ENCODE measurements at places on chromosomes 16 and 17. TPM values are rescaled to one million over a fixed set of nuclear protein-coding genes. Genes with fewer than 3 reads are reported as not detected.

GRCh38 chr17:79930877-79931816 is 91.9 kb upstream of the CBX4 start:
- H3K27ac ChIP-seq = no peak overlapping the region
- H3K27me3 ChIP-seq = peaks cover 18% of the 10 kb centered on the region
- DNase-seq = no peak
- H3K36me3 ChIP-seq = no peaks in the 10 kb centered on the region

The CMIP gene
- polyA plus RNA-seq = 1.7 TPM

- no peaks in the 10 kb centered on the region for H3K27me3 ChIP-seq
- DNase-seq = no peak
- H3K27ac ChIP-seq = no peak overlapping the region
- H3K36me3 ChIP-seq = no peaks in the 10 kb centered on the region
These were observed 480.4 kb downstream of the CDH8 start for GRCh38 chr16:61555718-61556441.

GRCh38 chr17:70137451-70138230 is 31.7 kb upstream of the KCNJ2 start:
- no peak overlapping the region for H3K27ac ChIP-seq
- H3K4me3 ChIP-seq = peak overlapping the region; percentile 60
- H3K27me3 ChIP-seq = peaks cover 2% of the 10 kb centered on the region
- H3K4me1 ChIP-seq = peaks cover 3% of the 10 kb centered on the region

DNA sequence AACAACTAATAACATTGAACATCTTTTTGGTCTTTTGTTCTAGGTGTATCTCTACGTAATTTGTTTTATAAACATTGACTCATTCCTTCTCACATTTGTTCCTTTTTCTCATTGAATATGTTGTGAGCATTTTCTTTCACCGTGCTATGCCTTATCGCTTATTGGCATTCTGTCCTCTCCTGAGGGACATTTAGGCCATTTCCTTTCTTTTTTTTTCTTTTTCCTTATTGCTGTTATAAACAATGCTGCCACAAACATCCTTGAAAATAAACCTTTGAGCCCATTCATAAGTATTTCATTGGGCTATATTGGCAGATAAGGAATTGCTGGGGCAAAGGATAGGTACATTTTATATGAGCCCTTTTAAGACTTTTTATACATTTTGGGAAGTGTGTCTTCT is 32.4 kb downstream of the WSCD1 start:
- no peaks in the 10 kb centered on the region for H3K4me1 ChIP-seq
- no peak for DNase-seq
- H3K27me3 ChIP-seq = peaks cover 3% of the 10 kb centered on the region

- no peak overlapping the region for H3K4me3 ChIP-seq
- H3K4me1 ChIP-seq = peaks cover 2% of the 10 kb centered on the region
- H3K27ac ChIP-seq = no peak overlapping the region
These were observed 47.5 kb downstream of the SF3B3 start for GRCh38 chr16:70570967-70571570.

DNA sequence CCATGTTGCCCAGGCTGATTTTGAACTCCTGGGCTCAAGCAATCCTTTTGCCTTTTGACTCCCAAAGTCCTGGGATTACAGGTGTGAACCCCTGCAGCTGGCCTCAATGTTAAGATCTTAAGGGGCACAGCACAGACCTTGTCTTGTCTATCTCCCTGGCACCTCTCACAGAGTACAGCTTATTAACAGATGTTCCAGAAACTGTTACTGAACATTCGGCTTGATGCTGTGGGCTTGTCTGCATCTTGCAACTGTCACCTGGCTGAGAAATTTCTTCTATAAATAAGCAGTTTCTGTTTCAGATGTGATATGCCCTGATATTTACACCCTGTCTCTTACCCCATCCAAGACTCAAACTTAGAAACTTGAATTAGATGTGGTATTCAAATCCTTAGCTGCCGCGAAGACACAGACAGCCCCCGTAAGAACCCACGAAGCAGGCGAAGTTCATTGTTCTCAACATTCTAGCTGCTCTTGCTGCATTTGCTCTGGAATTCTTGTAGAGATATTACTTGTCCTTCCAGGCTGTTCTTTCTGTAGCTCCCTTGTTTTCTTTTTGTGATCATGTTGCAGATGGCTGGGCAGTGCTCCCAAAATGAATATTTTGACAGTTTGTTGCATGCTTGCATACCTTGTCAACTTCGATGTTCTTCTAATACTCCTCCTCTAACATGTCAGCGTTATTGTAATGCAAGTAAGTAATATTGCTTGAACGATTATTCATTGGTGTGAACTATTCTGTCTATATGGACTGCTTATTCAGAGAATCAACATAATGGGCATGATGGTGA is at the start of gene TNFRSF17:
Gene TNFRSF17 (plus strand): TSS at position 450 of the 791 bp plus-strand sequence. CDS start 115 bp downstream, at position 565.
- no peak within 1 kb of the TSS for H3K4me3 ChIP-seq
- H3K36me3 ChIP-seq = no peaks in the 10 kb centered on the region
- no peak for DNase-seq
- H3K27me3 ChIP-seq = peaks cover 2% of the 10 kb centered on the region
- H3K27ac ChIP-seq = no peak within 1 kb of the TSS
- no peaks in the 10 kb centered on the region for H3K4me1 ChIP-seq

DNA sequence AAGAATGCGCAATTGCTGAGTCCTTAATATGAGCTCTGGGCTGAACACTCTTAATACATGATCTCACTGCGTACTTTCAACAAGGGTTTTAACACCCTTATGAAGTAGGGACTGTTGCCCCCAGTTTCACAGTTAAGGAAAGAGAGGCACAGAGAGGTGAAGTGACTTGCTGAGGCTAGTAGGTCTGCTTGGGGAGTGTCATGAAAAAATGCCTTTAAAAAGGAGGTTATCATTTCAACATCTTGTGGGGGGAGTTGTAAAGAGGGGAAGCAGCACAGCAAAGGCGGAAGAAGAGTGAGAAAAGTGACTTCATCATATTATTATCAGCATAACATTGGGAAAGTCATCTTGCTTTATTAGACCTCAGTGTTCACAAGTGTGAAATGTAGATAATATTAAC is 2.1 kb downstream of the CCL4L2 start:
- peak; percentile 60 for DNase-seq
- peak overlapping the region; percentile 63 for H3K4me3 ChIP-seq
- H3K36me3 ChIP-seq = no peaks in the 10 kb centered on the region
- no peaks in the 10 kb centered on the region for H3K27me3 ChIP-seq
- peaks cover 70% of the 10 kb centered on the region for H3K4me1 ChIP-seq

The PLXDC1 gene
- polyA plus RNA-seq = 6.8 TPM

The CD300LB gene
- polyA plus RNA-seq = 5.5 TPM

- peaks cover 44% of the 10 kb centered on the region for H3K36me3 ChIP-seq
- H3K27me3 ChIP-seq = peaks cover 1% of the 10 kb centered on the region
- H3K4me1 ChIP-seq = peaks cover 31% of the 10 kb centered on the region
- H3K4me3 ChIP-seq = no peak overlapping the region
- no peak overlapping the region for H3K27ac ChIP-seq
- no peak for DNase-seq
These were observed 22.1 kb downstream of the CNTNAP1 start for GRCh38 chr17:42704490-42704836.

The ZG16 gene
- polyA plus RNA-seq = not detected

DNA sequence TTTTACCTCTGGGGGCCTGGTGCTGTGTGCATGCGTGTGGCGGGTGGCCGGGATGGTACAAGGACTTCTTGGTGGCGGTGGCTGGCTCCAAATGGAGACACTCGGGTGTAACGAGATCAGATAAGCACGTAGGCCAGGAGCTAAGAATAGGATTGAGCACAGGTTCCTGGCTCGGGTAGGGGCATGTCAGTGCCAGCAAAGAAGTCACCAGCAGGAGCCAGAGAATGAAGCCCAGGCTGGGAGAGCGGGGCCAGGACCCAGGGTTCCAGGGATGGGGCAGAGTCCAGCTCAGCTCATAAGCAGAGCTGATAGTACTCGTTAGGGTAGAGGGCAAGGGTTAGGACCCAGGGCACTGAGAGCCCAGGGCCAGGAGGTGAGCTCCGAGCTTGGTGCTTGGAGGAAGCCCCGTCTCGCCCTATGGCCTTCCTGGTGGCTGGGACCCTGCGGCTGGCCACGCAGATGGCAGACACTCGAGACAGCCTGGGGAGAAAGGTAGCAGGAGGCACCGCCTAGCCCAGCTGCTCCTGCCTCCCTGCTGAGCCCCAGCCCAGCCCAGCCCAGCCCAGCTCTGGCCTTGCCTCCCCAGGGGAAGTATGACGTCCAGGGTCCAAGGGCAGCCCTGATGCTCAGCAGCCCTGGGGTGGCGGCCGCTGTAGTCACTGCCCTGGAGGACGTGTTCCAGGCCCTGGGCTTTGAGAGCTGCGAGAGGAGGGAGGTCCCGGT is 8.9 kb downstream of the ZNF213 start:
- no peak overlapping the region for H3K27ac ChIP-seq
- H3K4me1 ChIP-seq = no peaks in the 10 kb centered on the region
- no peak overlapping the region for H3K4me3 ChIP-seq
- peaks cover 2% of the 10 kb centered on the region for H3K27me3 ChIP-seq
- no peak for DNase-seq
- H3K36me3 ChIP-seq = peaks cover 10% of the 10 kb centered on the region

GRCh38 chr17:17541640-17542001 is 45.4 kb upstream of the RASD1 start:
- no peaks in the 10 kb centered on the region for H3K27me3 ChIP-seq
- H3K4me1 ChIP-seq = no peaks in the 10 kb centered on the region
- no peak overlapping the region for H3K4me3 ChIP-seq

The KRT17 gene
- polyA plus RNA-seq = not detected

- peaks cover 8% of the 10 kb centered on the region for H3K27me3 ChIP-seq
- H3K4me3 ChIP-seq = peak overlapping the region; percentile 59
- H3K36me3 ChIP-seq = peaks cover 12% of the 10 kb centered on the region
- DNase-seq = peak; percentile 1
- peak overlapping the region; percentile 86 for H3K27ac ChIP-seq
These were observed 1.7 kb upstream of the BRCA1 start for GRCh38 chr17:43126911-43127290.

The SPATA22 gene
- not detected for polyA plus RNA-seq

- no peak for DNase-seq
- peaks cover 24% of the 10 kb centered on the region for H3K4me1 ChIP-seq
- no peaks in the 10 kb centered on the region for H3K36me3 ChIP-seq
These were observed 270.1 kb upstream of the TNRC6C start for GRCh38 chr17:77688369-77688768.

DNA sequence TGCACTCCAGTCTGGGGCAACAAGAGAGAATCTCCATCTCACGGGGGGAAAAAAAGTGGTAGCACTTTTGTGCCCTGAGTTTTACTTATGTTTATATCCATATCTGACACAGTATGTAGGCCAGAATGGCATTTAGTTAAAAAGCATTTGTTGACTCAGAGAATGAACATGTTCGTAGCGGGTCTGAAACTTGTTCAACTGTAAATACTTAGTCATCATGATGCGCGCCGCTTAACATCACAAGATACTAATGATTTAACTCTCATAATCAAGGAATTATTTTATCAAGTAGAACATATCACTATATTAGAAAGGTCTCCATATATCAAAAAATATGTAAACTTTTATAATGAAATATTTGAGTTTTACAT is 55.3 kb upstream of the ITGA2B start:
- H3K36me3 ChIP-seq = no peaks in the 10 kb centered on the region
- peak overlapping the region; percentile 22 for H3K27ac ChIP-seq
- DNase-seq = no peak
- H3K4me1 ChIP-seq = peaks cover 59% of the 10 kb centered on the region
- H3K27me3 ChIP-seq = no peaks in the 10 kb centered on the region

- H3K4me3 ChIP-seq = no peak overlapping the region
- no peak overlapping the region for H3K27ac ChIP-seq
- no peaks in the 10 kb centered on the region for H3K27me3 ChIP-seq
- no peaks in the 10 kb centered on the region for H3K36me3 ChIP-seq
- DNase-seq = no peak
These were observed 291.8 kb downstream of the SOX9 start for GRCh38 chr17:72412650-72413076.

DNA sequence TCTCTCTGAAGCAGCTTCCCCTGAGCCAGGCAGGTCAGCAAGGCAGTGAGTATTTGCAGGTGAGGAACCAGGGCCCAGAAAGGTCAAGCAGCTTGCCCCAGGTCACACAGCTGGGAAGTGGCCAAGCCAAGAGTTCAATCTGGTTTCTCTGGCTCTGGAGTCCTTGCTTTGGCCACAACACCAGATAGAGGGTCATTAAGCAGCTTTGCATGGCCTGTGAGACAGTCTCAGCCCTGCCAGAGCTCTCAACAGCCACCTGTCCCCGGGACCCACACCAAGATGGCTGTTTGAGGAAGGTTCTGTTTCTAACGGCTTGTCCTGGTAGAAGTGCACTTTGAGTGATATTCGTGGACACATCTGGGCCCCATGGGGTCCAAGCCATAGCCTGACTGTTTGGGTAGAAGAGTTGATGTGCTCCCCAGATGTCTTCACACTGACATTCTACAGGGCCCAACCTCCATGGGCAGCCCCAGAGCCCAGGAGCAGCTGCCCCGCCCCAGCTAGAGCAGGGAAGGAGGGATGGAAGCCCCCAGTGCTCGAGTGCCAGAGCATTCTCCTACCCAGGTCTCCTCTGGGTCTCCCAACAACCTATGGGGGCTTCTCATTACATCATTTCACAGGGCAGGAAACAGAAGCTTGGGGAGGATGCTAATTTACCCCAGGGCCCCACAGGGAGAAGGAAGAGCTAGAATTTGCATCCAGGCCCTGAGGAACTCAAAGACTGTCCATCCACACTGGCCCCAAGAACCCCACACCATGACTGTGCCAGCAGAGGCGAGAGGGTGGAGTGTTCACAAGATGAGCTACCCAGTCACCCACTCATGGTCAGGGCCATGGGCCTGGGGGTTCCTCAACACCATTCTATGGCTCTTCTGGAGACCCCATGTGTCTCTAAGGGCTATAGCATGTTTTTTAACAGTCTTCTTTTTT is 107.3 kb upstream of the CDH5 start:
- no peaks in the 10 kb centered on the region for H3K4me1 ChIP-seq
- no peaks in the 10 kb centered on the region for H3K36me3 ChIP-seq
- no peak overlapping the region for H3K4me3 ChIP-seq
- no peak for DNase-seq
- no peaks in the 10 kb centered on the region for H3K27me3 ChIP-seq
- no peak overlapping the region for H3K27ac ChIP-seq

The CCL16 gene
- not detected for polyA plus RNA-seq

- H3K36me3 ChIP-seq = no peaks in the 10 kb centered on the region
- DNase-seq = no peak
- H3K27ac ChIP-seq = no peak overlapping the region
- H3K27me3 ChIP-seq = peaks cover 14% of the 10 kb centered on the region
- H3K4me3 ChIP-seq = no peak overlapping the region
These were observed 12.3 kb downstream of the FOXF1 start for GRCh38 chr16:86522634-86523033.

All from immature natural killer cell (primary cell).